Ascending aorta (tissue), 2 donors: ENCODE measurements at places on chromosomes 5 and 9.

GRCh38 chr5:124089578-124089977 is 577.6 kb downstream of the CSNK1G3 start:
- no peak overlapping the region for H3K27ac ChIP-seq
- no peaks in the 10 kb centered on the region for H3K4me1 ChIP-seq
- no peaks in the 10 kb centered on the region for H3K27me3 ChIP-seq
- DNase-seq, result no peak

- H3K27ac ChIP-seq, result no peak overlapping the region
- no peaks in the 10 kb centered on the region for H3K36me3 ChIP-seq
- no peak overlapping the region for H3K4me3 ChIP-seq
- no peaks in the 10 kb centered on the region for H3K27me3 ChIP-seq
- H3K4me1 ChIP-seq, result no peaks in the 10 kb centered on the region
Observed at GRCh38 chr9:133945977-133946753, 46.0 kb downstream of the VAV2 start.

GRCh38 chr5:142869886-142870285 is 99.7 kb downstream of the ARHGAP26 start:
- H3K27ac ChIP-seq, result no peak overlapping the region
- no peaks in the 10 kb centered on the region for H3K27me3 ChIP-seq
- no peak for DNase-seq

- H3K27me3 ChIP-seq, result no peaks in the 10 kb centered on the region
- H3K4me3 ChIP-seq, result no peak overlapping the region
- H3K36me3 ChIP-seq, result no peaks in the 10 kb centered on the region
- H3K4me1 ChIP-seq, result no peaks in the 10 kb centered on the region
- no peak for DNase-seq
Observed at GRCh38 chr5:159480849-159481248, 150.6 kb upstream of the IL12B start.

DNA sequence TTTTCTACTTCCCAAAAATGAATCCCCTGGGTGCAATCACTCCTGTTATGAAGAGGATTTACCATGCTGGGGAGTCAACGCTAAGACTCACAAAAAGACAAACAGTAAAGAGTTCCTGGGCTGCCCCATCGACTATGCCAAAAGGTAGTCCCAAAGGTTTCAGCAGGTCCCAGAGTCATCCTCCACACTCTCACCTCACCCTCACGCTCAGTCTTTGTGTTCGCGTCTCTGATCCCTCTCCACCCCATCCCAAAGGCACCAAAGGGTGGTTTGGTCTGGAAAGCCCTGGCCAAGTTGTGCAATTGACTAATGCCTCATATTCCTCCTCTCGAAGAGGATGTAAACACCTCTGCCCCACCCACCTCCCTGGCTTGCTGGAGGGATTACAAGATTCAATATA is 240.2 kb upstream of the NFIL3 start:
- H3K4me3 ChIP-seq, result no peak overlapping the region
- H3K4me1 ChIP-seq, result no peaks in the 10 kb centered on the region
- H3K27ac ChIP-seq, result no peak overlapping the region
- no peak for DNase-seq

- H3K36me3 ChIP-seq, result no peaks in the 10 kb centered on the region
- H3K27ac ChIP-seq, result no peak overlapping the region
- no peaks in the 10 kb centered on the region for H3K27me3 ChIP-seq
- no peaks in the 10 kb centered on the region for H3K4me1 ChIP-seq
- no peak for DNase-seq
Observed at GRCh38 chr5:17327048-17327625, 109.7 kb downstream of the BASP1 start.

GRCh38 chr5:133366438-133366837 is 245.9 kb downstream of the FSTL4 start:
- no peaks in the 10 kb centered on the region for H3K36me3 ChIP-seq
- no peaks in the 10 kb centered on the region for H3K27me3 ChIP-seq
- DNase-seq, result no peak
- H3K4me1 ChIP-seq, result no peaks in the 10 kb centered on the region
- H3K4me3 ChIP-seq, result no peak overlapping the region

- no peaks in the 10 kb centered on the region for H3K4me1 ChIP-seq
- no peak for DNase-seq
- H3K4me3 ChIP-seq, result no peak overlapping the region
- no peaks in the 10 kb centered on the region for H3K27me3 ChIP-seq
- no peak overlapping the region for H3K27ac ChIP-seq
Observed at GRCh38 chr9:36503172-36504088, 69.3 kb upstream of the MELK start.

- H3K4me3 ChIP-seq, result no peak overlapping the region
- H3K27me3 ChIP-seq, result no peaks in the 10 kb centered on the region
- no peak for DNase-seq
- H3K36me3 ChIP-seq, result no peaks in the 10 kb centered on the region
Observed at GRCh38 chr9:105313238-105313637, 68.8 kb downstream of the SLC44A1 start.

DNA sequence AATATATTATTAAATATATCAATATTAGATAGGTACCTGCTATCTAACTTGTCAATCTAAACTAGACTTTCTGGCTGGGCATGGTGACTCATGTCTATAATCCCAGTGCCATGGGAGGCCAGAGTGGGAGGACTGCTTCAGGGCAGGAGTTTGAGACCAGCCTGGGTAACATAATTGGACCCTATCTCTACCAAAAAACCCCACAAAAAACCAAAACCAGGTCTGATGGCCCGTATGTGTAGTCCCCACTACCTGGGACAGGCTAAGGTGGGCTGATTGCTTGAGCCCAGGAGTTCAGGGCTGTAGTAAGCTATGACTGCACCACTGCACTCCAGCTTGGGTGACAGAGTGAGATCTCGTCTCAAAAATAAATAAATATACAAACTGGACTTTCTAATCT is 55.0 kb downstream of the PJA2 start:
- no peak overlapping the region for H3K27ac ChIP-seq
- DNase-seq, result no peak
- H3K4me1 ChIP-seq, result peaks cover 3% of the 10 kb centered on the region
- H3K36me3 ChIP-seq, result peaks cover 10% of the 10 kb centered on the region

DNA sequence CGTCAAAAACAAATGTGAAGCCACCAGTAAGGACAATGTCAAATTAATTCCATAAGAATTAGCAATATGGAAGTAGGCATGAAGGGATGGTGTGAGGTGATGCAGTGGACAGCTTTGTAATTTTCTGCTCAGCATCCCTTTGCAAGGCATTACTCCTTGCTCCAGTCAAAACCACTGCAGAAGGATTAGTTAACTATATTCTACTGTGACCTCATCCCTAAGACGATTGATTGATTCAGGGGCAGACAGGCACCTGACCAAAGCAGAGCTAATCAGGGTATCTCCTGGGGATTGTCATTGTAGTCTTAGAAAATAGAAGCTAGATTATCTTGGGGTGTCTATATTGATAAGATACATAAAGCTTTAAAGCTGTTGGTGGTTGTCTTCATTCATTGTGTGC is 98.7 kb downstream of the NMUR2 start:
- H3K36me3 ChIP-seq, result no peaks in the 10 kb centered on the region
- H3K4me1 ChIP-seq, result no peaks in the 10 kb centered on the region
- H3K27me3 ChIP-seq, result no peaks in the 10 kb centered on the region
- no peak overlapping the region for H3K27ac ChIP-seq
- no peak overlapping the region for H3K4me3 ChIP-seq
- DNase-seq, result no peak

- H3K27me3 ChIP-seq, result no peaks in the 10 kb centered on the region
- H3K36me3 ChIP-seq, result no peaks in the 10 kb centered on the region
- DNase-seq, result no peak
- H3K27ac ChIP-seq, result no peak overlapping the region
Observed at GRCh38 chr5:94181895-94182294, 436.5 kb downstream of the KIAA0825 start.

DNA sequence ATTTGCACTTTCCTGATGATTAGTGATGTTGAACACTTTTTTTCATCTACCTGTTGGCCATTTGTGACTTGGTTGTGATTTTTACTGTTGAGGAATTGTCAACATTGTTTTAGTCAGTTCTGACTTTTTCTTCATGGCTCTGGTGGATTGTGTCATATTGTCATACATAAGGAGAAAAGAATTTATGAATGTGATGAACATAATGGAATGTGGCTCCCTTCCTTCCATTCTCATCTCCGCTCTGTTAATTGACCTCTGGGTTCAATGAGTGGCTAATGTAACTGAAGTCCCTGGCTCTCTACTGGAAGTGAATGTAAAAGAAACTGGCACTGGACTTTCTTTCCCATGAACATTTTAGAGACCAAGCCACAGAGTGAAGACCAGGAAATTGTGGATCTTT is 49.2 kb downstream of the KIAA1958 start:
- DNase-seq, result no peak
- no peaks in the 10 kb centered on the region for H3K36me3 ChIP-seq
- H3K4me1 ChIP-seq, result no peaks in the 10 kb centered on the region
- no peak overlapping the region for H3K27ac ChIP-seq

GRCh38 chr9:75891277-75891741 is 836 bp downstream of the PCSK5 start:
- H3K4me3 ChIP-seq, result peak overlapping the region; percentile 72
- peak overlapping the region; percentile 97 for H3K27ac ChIP-seq
- peaks cover 9% of the 10 kb centered on the region for H3K4me1 ChIP-seq
- H3K36me3 ChIP-seq, result no peaks in the 10 kb centered on the region

GRCh38 chr5:158801893-158802292 is 297.8 kb downstream of the EBF1 start:
- no peak overlapping the region for H3K4me3 ChIP-seq
- H3K27ac ChIP-seq, result peak overlapping the region; percentile 69
- no peaks in the 10 kb centered on the region for H3K36me3 ChIP-seq
- H3K27me3 ChIP-seq, result no peaks in the 10 kb centered on the region
- no peak for DNase-seq

DNA sequence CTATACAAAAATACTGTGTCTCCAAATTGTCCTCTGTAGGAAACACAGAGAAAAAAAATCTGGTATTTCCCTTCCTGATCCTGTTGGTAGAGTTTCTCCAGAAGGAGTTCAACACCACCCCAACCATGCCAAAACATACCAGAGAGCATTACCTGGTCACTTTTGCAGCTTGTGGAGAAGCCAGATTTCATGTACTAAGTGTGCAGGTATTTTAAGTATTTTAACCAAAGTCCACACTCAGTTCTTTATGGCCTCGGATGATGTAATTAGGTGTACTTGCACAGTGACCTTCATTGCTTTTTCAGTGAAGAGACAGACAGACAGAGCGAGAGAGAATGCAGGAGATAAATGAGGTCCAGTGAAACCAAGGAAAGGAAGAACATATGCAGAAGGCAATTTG is 2046.8 kb upstream of the CDH9 start:
- DNase-seq, result no peak
- H3K27me3 ChIP-seq, result no peaks in the 10 kb centered on the region
- H3K4me3 ChIP-seq, result no peak overlapping the region
- no peak overlapping the region for H3K27ac ChIP-seq
- H3K4me1 ChIP-seq, result no peaks in the 10 kb centered on the region
- no peaks in the 10 kb centered on the region for H3K36me3 ChIP-seq

- H3K4me1 ChIP-seq, result no peaks in the 10 kb centered on the region
- H3K27me3 ChIP-seq, result no peaks in the 10 kb centered on the region
- DNase-seq, result no peak
- H3K36me3 ChIP-seq, result no peaks in the 10 kb centered on the region
Observed at GRCh38 chr9:91847581-91848091, 102.4 kb downstream of the ROR2 start.

GRCh38 chr9:104386013-104386412 is 118.0 kb upstream of the OR13F1 start:
- no peak overlapping the region for H3K27ac ChIP-seq
- peaks cover 4% of the 10 kb centered on the region for H3K4me1 ChIP-seq
- H3K27me3 ChIP-seq, result no peaks in the 10 kb centered on the region
- DNase-seq, result no peak
- H3K36me3 ChIP-seq, result no peaks in the 10 kb centered on the region

- no peak overlapping the region for H3K27ac ChIP-seq
- no peak overlapping the region for H3K4me3 ChIP-seq
- no peaks in the 10 kb centered on the region for H3K4me1 ChIP-seq
- no peaks in the 10 kb centered on the region for H3K27me3 ChIP-seq
Observed at GRCh38 chr9:3857673-3858072, 331.9 kb upstream of the RFX3 start.

- H3K4me3 ChIP-seq, result no peak overlapping the region
- no peaks in the 10 kb centered on the region for H3K27me3 ChIP-seq
- H3K27ac ChIP-seq, result no peak overlapping the region
- H3K4me1 ChIP-seq, result peaks cover 7% of the 10 kb centered on the region
- no peak for DNase-seq
Observed at GRCh38 chr5:128774605-128775004, 190.7 kb upstream of the SLC27A6 start.

GRCh38 chr9:78470216-78470615 is 173.3 kb downstream of the PSAT1 start:
- H3K27me3 ChIP-seq, result no peaks in the 10 kb centered on the region
- no peaks in the 10 kb centered on the region for H3K4me1 ChIP-seq
- no peak overlapping the region for H3K4me3 ChIP-seq
- H3K36me3 ChIP-seq, result no peaks in the 10 kb centered on the region
- DNase-seq, result no peak

DNA sequence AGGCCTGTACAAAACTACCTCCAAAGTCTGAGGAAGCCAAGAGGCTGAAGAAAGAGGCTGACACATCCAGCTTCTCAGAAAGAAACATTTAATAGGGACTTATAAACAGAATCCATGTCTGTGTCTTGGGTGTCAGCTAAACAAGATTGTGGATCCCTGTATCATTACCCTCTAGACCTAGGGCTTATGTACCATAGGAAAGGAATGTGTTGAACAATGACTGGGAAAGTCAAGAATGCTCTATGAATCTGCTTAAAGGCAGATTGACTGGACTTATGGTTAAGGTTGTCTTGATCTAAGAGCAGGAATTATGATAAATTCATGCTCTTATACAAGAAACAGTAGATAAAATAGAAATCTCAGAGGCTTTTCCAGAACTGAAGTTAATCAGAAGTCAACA is 335.7 kb upstream of the RPS23 start:
- no peak overlapping the region for H3K4me3 ChIP-seq
- H3K27ac ChIP-seq, result no peak overlapping the region
- DNase-seq, result no peak
- no peaks in the 10 kb centered on the region for H3K4me1 ChIP-seq
- no peaks in the 10 kb centered on the region for H3K36me3 ChIP-seq

GRCh38 chr5:169798438-169798837 is 161.4 kb downstream of the DOCK2 start:
- no peak for DNase-seq
- no peak overlapping the region for H3K4me3 ChIP-seq
- no peak overlapping the region for H3K27ac ChIP-seq
- no peaks in the 10 kb centered on the region for H3K27me3 ChIP-seq

DNA sequence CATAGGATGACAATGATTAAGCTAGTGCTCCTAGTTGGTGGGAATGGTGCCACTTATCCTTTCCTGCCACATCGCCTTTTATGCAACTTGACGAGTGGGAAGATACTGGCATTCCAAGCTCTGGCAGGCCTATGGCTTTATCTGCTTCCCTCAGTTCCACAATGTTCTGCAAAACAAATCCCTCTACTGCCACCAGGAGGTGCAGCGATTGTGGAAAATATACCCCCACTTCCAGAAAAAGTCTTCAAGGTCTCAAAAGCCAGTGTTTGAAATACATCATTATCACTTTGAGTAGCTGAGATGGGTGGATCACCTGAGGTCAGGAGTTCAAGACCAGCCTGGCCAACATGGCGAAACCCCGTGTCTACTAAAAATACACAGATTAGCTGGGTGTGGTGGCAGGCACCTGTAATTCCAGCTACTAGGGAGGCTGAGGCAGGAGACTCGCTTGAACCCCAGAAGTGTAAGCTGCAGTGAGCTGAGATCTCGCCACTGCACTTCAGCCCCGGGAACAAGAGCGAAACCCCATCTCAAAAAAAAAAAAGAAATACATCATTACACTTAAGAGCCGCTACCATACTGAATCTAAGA is 3.4 kb downstream of the CLINT1 start:
- no peaks in the 10 kb centered on the region for H3K27me3 ChIP-seq
- H3K36me3 ChIP-seq, result no peaks in the 10 kb centered on the region
- H3K27ac ChIP-seq, result no peak overlapping the region

GRCh38 chr9:69951411-69951810 is 92.2 kb upstream of the MAMDC2 start:
- H3K27me3 ChIP-seq, result no peaks in the 10 kb centered on the region
- H3K27ac ChIP-seq, result no peak overlapping the region
- no peaks in the 10 kb centered on the region for H3K4me1 ChIP-seq
- H3K4me3 ChIP-seq, result no peak overlapping the region
- no peaks in the 10 kb centered on the region for H3K36me3 ChIP-seq
- DNase-seq, result no peak
